ENCODE measurements at places on chromosomes 3 and 15.
A peak's percentile ranks its signal among the peaks of the same experiment; 100 is the strongest.

DNA sequence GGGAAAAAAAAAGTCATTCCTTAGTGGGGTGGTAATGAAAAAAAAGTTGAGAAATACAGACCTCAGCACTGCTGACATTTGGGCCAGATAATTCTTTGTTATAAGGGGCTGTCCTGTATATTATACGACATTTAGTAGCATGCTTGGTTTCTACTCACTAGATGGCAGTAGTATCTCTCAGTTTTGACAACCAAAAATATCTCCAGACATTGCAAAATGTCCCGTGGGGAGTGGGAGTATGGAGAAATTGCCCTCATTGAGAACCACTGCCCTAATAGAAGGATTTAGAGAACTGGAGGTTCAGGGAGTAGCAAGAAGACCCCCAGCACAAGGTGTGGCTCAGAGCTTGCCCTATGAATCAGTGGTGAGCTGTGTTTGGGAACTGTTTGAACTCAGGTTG lies 28.6 kb upstream of the TEX264 start:
- no peak for DNase-seq

GRCh38 chr3:114582929-114583328 lies 289.1 kb downstream of the TIGIT start:
- DNase-seq = no peak

GRCh38 chr3:15096046-15096445 lies 2.9 kb downstream of the RBSN start:
- DNase-seq = no peak

- no peak for DNase-seq
These were observed 122.3 kb upstream of the BHLHE40 start for GRCh38 chr3:4856986-4857385.

DNA sequence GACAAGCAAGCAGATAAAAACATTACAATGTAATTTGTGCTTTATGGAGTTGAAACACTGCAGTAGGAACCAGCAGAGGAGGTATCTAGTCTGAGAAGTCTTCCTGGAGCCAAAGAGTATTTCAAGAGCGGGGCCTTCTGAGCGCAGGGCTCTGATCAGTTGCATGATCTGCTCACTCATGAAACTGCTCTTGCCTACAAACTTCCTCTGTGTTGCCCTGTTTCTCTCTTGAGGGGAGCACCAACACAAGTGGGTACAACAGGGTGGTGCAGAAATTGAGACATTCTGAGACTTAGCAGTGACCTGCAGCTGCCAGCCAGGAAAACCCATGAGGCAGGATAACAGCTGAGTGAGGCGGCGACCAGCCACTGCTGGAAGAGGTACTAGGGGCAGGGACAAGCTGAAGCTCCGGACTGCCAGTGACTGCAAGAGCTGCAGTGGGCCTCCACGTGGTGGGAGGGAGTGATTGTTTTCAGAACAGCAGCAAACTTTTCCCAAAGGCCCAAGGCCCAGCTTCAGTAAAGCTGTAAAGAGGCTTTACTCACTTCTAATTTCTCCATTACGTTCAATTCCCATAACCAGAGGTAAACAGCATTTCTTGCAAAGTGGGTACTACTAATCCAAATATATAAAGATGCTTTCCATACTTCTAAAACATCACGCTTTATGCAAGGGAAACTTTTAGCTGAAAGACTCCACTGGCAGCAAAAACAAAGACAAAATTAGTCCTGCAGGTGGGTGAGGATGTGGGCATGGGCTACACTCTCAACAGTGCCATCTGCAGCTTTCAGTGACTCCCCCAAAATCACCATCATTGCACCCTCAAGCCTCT lies 69.0 kb upstream of the LPP start:
- DNase-seq = no peak

DNA sequence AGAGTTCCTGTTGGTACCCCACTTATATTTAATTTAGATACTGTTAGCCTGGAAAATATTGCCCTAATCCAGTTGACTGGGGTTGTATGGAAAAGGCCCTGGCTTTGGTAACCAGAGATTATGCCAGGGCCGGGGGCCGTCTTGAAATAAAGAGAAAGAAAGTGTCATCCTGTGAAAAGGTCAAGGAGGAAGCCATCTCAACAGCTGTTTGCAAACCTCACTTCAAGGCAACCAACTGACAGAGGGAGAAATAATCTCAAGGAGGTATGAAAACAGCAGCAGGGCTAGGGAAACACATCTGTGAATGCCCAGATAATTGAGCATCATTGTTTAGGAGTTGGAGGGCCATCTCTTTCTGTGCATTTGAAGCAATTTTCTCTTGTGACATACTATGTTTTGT lies 190.8 kb downstream of the SUCLG2 start:
- DNase-seq = no peak

GRCh38 chr15:78139578-78139977 lies 8.3 kb upstream of the CIB2 start:
- no peak for DNase-seq

DNA sequence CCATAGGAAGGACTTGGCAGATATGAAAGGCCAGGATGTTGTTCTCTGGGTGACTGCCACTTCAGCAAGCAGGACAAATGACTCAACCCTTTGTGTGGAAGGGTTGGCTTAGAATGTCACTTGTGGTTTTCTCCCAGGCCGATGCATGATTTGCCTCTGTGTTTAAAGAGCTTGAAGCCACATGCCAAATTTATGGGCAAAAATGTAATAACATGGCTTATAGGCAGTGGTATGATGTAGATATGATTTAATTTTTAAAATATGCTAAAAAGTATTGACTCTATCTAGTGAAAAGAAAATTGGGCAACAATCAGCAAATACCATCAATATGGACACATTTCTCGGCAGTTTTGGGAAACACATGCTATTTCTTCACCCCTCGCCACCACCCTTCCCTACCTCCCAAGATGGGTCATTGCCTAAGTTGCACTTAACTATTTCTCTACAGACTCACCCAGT lies 114.6 kb downstream of the CYP19A1 start:
- DNase-seq = no peak

GRCh38 chr3:10224794-10225665 lies 23.2 kb upstream of the TATDN2 start:
- DNase-seq = peak; percentile 82

DNA sequence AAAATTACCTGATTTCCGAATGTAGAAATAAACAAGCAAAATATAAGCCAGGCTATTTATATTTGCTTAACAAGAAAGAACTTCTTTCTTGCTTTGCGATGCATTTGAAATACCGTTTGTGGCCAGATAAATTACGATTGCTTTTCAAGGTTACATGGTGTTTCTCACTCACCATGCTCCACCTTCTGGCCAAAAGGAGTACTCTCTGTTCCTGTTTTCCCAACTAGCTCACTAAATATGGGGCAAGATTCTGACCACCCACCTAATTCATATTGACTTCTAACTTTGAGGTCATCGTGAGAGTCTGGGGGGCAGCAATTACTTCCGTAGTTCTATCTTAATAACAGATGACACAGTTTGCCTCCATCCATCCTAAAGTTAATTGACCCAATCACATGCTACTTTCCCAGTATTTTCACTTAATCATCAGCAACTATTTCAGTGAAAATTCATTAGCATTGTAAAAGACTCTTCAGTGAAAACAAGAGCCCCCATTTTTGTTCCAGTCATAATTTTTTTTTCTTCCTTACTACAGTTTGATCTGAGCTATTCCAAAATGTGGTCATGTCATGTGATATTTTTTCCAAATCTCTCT lies 25.9 kb downstream of the ACP3 start:
- DNase-seq = peak; percentile 78

- DNase-seq = no peak
These were observed 403.6 kb downstream of the ERC2 start for GRCh38 chr3:56064684-56065083.

DNA sequence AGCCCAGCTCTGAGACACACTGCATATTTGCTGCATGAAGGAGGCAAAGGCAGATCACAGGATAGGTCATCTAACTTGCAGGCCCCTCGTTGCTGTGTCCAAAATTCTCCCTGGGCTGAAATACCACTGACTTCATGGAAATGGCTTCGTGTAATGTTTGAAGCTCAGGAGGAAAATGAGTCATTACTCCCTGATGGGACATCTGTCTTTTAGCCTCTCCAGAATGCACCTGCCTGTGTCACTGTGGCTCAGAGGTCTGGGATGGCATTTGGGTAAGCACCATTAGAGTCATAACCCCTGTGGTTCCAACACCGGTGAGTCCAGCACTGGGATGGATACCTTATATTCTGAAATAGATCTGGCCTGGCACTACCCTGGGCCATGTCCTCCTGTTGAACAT lies 51.5 kb downstream of the IL12A start:
- DNase-seq = no peak

GRCh38 chr3:115226844-115227445 lies 79.9 kb upstream of the ZBTB20 start:
- no peak for DNase-seq

DNA sequence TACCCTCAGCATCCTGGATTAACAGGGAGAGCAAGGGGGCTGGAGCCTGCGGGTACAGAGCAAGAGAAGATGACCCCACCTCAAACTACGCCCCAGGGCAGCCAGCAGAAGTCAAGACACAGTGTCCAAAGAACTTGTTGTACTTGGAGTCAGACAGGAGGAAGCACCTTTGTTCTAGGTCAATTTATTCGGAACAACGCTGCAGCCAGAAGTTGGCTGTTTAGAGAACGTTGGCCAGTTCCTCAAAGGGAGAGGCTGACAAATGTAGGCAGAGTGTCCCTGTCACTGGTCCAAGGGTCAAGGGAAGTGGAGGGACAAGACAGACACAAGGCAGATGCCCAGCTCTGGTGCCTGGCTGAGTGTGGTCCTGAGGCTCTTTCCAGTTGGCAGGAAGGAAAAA lies 32.1 kb upstream of the PIAS1 start:
- no peak for DNase-seq

DNA sequence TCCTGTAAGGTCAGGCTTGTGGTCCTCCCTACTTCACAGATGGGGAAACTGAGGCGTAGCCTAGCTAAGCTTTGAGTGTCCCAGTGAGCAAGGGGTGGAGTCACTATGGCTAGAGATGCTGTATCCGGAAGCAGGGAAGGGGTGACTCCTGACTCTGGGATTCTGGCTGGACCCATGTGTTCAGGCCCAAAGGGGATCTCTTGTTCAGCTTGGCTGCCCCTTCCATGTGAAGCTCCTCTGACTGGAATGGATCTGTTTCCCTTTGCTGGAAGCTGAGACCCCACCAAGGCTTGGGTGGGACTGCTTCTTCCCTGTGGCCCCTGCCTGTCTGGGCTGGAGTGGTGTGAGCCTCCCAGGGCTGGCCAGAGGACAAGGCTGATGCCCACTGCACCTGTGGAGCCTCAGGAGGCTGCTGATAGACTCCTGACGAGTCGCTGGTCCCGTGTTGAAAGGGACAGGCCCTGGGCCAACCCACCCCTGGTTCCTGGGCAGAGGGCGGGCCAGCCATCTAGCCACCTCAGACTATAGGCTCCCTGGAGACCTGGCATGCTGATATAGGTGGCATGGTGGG lies 1.0 kb downstream of the MAPKAPK3 start:
- no peak for DNase-seq

DNA sequence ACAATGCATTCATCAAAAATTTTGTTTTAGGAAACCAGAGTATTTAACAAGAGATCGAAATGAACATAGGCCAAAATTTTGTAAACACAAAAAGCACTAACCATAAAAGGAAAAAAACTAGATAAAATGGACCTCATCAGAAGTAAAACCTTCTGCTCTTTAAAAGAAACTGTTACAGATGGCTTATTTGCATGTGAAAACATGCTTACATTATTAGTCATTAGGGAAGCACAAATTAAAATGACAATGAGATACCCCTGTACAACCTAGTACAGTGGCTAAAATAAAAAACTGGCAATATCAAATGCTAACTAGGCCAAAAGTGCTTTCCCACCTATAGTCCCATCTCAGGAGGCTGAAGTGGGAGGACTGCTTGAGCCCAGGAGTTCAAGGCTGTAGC lies 19.3 kb downstream of the UBR1 start:
- no peak for DNase-seq

GRCh38 chr3:42096796-42097565 lies 5.8 kb downstream of the TRAK1 start:
- DNase-seq = no peak

DNA sequence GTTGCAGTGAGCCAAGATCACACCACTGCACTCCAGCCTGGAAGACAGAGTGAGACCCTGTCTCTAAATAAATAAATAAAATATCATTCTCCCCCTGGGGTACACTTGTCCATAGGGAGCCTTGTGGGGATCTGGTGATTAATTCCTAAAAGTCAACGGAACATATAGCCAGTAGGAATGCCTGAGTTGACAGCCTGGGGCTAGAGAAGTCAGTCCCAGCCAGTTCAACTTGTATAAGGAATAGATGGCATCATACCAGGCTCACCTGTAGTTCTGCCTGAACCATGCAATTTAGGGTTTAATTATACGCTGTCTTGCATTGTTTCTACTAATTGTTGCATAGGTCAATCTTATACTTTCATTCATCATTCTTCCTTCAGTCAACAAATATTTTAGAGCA lies 5.9 kb upstream of the BOC start:
- DNase-seq = peak; percentile 49

DNA sequence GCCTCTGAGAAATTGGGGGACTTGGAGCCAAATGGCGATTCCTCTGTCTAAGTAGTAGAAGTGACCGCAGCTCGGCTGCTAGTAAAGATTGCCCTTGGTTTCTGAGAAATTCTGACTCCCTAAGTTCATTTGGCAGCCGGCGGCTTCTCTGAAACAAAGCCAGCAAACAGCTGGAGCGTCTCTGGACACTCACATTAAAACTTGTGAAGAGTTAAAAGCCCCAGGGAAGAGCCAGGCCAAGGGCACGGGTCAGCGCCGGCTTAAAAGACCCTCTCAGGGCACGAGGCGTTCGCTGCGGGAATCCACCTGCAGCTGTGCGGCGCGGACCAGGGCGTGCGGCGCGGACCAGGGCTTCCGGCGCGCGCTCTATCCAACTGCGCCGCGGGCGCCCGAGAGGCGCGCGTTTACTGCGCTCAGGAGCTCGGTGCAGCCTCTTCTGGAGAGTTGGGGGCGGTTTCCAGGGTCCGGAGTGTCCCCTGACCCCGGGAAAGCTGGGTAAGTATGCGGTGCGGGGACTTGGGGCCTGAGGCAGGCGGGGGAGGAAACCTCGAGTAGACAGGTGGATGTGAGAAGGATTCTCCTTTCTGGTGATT lies at the start of gene COL6A5:
COL6A5 (plus strand) TSS at position 186 of the 593 bp plus-strand sequence. CDS start 27,967 bp downstream, outside the sequence.
- DNase-seq = no peak

DNA sequence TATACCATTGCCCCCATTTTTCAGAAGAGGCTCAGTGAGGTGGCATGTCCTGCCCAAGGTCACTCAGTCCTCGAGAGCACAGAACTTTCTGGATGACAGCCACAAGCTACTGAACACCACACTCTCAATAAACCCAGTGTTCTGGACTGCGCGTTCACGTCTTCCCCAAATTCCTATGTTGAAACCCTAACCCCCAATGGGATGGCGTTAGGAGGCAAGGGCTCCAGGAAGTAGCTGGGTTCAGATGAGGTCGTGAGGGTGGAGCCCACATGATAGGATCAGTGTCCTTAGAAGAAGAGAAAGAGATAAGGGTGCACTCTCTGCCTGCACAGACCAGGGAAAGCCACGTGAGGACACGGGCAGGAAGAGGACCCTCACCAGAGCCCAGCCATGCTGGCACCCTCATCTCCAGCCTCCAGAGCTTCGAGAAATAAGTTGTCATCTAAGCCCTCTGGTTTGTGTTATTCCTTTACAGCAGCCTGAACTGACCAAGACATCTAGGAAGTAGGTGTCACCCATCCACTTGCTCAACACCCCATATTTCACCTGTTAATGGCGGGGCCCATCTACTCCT lies 324.0 kb downstream of the UACA start:
- DNase-seq = no peak
